Dermis blood vessel endothelial cell (primary cell): ENCODE measurements at places on chromosomes 2 and 18.

GRCh38 chr2:38214209-38214717 lies 138.3 kb upstream of the CYP1B1 start:
- no peak for DNase-seq

DNA sequence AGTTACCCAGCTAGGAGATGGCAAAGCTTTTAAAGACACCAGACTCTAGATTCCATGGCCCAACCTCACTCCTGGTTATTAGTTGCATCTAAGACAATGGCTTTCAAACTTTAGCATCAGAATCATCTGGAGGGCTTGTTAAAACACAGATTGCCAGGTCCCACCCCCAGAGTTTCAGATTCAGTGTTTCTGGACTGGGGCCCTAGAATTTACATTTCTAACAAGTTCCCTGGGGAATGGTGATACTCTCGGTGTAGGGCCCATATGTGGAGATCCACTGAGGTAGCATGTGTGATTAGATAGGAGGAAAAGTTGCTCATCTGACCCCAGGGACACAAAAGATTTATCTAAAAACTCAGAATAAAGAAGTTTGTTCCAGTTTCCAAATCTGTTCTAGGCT lies 14.5 kb upstream of the TTR start:
- no peak for DNase-seq

DNA sequence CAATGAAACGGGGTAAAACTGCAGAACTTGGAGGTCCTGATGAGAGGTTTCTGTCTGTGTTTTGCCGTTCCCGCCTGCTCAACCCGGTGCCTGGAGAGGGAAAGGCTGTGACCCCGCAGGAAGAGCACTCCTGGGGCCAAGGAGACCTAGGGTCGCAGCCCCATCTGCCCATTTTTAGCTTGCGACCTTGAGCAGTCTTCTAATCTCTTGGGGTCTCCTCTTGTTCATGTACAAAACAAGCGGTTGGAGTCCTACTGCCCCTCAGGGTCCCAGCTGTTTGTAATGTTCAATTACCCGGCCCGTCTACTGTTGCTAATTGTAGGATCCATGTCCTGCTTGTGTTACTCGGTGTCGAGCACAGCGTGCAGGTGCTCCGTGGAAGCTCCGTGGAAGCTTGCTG lies 104.5 kb downstream of the PTGR3 start:
- DNase-seq: no peak

DNA sequence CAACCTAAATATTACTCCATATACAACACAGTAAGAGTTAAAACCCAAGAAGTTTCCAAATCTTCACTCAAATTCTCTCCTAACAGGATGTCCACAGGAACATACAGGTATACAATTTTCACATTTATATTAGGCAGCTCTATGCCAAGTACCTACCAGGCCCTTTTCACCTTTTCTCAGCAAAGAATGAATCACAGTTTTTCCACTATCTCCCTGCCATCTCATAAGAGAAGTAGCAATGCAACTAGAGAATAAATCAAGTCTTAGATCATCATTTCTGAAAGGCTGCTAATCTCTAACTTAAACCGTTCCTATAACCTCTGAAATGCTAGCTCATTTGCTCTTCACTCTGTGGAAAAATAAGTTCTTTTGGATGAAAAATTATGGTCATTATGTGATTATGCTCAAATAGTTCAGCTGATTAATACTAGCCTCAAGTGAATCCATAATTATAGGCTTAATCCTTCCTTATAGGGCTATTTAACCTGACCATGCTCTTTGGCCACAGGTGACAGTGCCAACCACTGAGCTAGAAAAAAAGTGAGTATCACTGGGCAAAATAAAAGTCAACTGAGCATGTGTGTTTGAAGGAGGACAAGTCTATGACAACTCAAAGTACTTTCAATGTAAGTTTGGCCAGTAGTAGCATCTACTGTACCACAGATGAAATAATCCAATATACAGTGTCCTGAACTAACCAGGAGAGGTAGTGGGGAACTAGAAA lies 79.7 kb downstream of the COBLL1 start:
- no peak for DNase-seq

- no peak for DNase-seq
These were observed 277.6 kb downstream of the PHLPP1 start for GRCh38 chr18:62992877-62993365.

DNA sequence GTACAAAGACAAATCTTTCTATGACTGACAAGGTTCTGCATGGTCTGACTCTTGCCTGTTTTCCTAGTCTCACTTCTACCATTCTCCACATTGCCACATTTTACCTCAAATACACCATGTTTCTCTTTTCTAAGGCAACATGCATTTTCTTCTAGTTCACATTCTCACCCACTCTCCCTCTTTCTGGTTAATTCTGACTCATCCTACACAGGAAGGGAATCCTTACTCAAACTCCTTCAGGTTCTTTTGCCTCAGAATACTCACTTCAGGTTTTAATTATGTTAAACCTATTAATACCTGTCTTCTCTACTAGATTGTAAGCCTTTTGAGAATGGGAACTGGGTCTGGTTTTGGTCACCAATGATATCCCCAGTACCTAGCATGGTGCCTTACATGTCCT lies 47.2 kb downstream of the MAP2 start:
- peak; percentile 18 for DNase-seq

DNA sequence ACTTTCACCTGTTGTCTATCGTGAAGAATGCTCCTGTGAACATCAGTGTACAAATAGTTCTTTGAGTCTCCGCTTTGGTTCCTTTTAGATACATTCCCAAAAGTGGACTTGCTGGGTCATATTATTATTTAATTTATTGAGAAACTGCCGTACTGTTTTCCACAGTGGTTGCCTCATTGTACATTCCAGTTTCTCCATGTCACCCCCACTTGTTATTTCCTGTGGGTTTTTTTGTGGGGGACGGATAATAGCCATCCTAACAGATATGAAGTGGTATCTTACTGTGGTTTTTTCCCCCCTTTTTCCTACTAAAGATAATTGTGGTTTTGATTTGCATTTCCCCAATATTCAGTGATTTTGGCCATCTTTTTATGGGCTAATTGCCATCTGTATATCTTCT lies 53.8 kb downstream of the SMCHD1 start:
- DNase-seq: no peak

DNA sequence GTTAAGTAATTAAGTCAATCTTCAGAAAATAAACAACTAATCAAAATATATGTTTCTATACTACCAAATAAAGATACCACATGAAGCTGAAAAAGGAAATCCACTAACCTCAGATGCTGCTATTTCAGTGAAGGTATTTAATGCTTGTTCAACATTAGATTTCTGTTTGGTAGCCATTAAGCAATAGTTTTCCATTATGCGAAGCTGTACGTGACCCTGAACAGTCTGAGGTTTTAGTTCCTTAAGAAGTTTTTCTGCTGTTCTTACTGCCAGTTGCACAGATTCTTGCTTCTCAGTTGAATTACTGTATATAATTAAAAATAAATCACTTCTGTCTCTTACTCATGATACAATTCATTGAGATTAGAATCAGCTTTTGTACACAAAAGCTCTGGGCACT lies 65.4 kb downstream of the TTC21B start:
- no peak for DNase-seq

GRCh38 chr2:83067947-83068346 lies 1391.1 kb downstream of the SUCLG1 start:
- DNase-seq: no peak

- peak; percentile 77 for DNase-seq
These were observed 36.4 kb upstream of the ZCCHC2 start for GRCh38 chr18:62486290-62486964.

DNA sequence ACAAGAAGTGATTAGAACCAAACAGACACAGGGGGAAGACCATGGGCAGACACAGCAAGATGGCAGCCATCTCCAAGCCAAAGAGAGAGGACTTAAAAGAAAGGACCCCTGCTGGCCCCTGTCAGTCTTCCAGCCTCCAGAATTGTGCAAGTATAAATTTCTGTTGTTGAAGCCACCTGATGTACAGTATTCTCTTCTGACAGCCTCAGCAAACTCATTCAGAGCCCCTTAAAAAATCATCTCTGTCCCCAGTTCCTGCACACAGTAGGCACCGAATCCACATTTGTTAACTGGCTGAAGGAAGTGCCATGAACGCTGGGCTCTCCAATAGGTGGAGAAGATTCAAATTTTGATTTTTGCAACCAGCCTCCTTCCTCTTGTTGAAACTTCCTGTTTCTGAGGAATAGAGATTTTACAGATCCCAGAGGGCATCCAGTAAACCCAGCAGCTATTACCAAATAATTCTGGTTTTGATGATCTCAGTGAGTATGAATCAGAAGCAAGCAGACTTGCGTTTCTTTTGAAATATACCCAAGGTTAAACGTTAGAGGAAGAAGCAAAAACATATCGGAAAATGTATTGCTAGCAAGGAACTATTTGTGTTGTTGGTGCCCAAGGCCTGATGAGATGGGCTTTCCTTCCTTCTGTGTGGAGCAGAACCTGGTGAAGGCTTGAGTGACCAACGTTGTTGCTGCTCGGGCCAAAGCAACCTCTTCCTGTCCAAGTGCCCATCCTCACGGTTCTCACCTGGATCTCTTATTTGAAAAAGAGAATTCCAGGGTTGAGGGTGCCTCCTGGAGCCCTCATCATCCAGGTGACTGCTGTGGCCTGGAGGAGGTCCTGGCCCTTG lies 47.7 kb upstream of the PLB1 start:
- DNase-seq: no peak

- DNase-seq: peak; percentile 68
These were observed 175.1 kb downstream of the ZFP36L2 start for GRCh38 chr2:43051338-43051737.

DNA sequence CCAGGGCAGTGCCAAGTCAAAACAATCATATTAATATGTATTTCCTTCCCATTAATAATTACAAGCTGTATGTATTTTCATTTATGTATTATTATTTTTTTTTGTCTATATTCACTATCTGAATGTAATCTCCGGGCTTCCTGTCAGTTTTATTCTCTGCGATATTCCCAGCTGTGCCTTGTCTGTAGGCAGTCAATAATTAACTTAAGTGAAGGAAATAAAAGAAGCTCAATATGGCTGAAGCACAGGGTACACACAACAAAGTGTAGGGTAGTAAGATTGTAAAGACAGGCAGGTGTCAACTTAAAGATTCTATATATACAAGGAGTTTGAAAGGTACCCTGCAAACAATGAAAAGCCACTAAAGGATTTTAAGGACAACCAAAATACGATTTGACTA lies 122.9 kb downstream of the ROCK1 start:
- DNase-seq: no peak

- no peak for DNase-seq
These were observed 67.5 kb downstream of the PDK1 start for GRCh38 chr2:172623249-172623965.

- no peak for DNase-seq
These were observed 289.8 kb downstream of the RAD51AP2 start for GRCh38 chr2:17228461-17228860.

DNA sequence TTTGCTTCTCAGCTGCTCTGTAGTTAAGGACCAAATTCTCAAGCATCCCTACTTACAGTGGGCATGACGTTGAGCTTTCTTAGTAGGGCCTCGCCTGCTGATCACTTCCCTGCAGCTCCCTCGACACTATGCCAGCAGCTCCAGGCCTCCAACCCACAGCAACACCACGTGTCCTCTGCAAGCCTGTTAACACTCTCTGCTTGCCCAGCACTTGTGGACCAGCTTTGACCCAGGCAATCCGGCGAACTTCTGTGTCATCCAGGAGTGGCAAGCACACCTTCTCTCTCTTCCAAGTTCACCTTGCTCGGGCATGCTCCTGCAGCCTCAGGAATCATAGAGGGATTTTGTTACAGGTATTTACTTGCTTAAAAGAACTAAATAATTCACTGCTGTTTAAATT lies 138.6 kb upstream of the FHL2 start:
- no peak for DNase-seq

GRCh38 chr2:110770959-110771431 lies 38.6 kb downstream of the ACOXL start:
- no peak for DNase-seq

DNA sequence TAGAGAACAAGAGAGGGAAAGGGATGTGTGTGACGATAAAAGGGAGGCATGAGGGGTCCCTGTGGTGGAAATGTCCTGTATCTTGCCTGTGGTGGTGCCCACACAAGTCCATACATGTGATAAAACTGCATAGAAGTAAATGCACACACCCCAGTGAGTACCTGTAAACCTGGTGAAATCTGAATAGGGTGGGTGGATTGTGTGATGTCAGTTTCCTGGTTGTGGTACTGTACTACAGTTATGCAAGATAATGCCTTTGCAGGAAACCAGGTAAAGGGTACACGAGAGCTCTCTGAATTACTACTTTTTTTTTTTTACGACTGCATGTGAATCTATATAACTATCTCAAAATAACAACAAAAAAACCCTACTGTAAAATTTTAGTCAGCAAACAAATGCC lies 22.1 kb downstream of the SERPINE2 start:
- no peak for DNase-seq

GRCh38 chr2:209460151-209460761 lies 36.4 kb downstream of the MAP2 start:
- no peak for DNase-seq

DNA sequence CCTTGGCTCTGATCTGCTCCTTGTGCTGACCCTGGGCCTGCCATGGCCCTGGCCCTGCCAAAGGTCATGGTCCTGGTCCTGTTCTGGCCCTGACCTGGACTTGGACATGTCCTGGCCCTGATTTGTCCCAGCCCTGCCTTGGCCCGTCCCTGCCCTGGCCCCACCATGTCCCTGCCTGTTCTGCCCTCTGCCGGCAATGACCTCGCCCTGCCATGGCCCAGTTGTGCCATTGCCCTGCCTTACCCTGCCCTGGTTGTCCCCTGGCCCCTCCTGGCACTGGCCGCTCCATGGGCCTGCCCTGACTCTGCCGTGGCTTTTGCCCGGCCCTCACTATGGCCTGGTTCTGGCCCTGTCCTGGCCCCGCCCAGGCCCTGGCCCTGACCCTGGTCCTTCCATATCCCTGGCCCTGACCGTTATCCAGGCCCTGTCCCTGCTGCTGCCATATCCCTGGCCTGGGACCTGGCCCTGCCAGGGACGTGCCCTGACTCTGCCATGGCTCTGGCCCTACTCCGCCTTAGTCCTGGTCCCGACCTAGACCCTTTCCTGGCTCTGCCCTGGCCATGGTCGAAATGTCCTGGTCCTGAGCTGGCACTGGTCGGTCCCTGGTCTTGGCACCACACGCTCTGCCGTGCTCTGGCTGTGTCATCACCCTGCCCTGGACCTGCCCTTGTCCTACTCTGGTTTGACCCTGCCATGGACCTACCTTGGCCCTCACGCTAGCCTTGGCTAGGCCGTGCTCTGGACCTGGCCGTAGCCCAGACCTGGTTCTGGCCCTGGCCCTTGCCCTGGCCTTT lies 6.8 kb upstream of the ANKRD62 start:
- no peak for DNase-seq
